ENCODE measurements at places on chromosomes 4 and X.

- no peak for DNase-seq
Observed at GRCh38 chr4:5824635-5825034, 68.3 kb downstream of the CRMP1 start.

DNA sequence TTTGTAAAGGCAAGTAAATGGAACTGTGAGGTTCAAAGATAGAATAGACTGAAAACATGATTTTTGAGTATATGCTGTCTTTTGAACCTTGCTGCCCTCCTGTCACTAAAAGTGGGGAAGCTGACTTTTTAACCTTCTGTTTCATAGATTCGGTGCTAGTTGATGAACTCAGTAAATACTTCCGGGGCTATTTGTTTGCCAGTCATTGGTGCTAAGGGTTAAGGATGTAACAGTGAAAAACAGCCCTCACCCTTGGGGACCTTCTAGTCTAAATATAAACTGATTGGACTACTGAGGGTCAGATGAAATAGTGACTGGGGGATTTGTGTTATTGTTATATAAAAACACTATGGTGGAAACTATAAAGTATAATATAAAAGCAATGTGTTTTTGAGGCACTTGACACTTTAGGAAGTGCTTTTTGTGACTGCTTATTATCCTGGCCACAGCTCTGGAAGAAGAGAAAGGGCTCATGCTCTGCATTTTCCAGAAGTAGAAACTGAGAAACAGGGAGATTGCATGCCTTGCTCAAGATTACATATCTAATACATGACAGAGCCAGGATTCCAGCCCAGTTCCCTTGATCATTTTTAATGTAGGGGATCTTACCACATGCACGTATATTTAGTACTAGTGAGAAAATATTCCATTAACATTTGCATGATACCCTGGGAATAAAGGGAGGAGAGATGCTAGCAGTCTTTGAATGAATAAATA, 3.9 kb downstream of the BST1 start:
- no peak for DNase-seq

- no peak for DNase-seq
Observed at GRCh38 chrX:149853925-149854324, 27.1 kb upstream of the MAGEA8 start.

DNA sequence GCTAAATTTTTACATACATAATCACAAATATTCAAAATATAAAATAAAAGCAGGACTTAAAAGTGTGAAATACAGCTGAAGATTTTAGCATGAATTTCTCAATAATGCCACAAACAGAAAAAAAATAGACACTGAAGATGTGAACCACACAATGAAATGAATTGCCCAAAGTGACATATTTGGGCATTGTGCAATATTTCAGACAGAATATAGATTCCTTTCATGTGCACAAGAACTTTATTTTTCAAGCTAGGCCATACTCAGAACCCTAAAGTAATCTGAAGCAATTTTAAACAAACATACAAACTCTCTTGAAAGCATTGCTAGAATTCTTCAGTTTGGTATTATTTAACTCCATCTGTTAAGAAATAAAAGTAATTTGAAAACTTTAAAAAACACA, 764.1 kb downstream of the STIM2 start:
- DNase-seq, result no peak

- no peak for DNase-seq
Observed at GRCh38 chr4:42313872-42314271, 83.4 kb upstream of the SHISA3 start.

GRCh38 chr4:25786497-25787065, 76.2 kb downstream of the SEL1L3 start:
- DNase-seq, result no peak

- DNase-seq, result no peak
Observed at GRCh38 chr4:17817027-17817426, 6.2 kb downstream of the NCAPG start.

DNA sequence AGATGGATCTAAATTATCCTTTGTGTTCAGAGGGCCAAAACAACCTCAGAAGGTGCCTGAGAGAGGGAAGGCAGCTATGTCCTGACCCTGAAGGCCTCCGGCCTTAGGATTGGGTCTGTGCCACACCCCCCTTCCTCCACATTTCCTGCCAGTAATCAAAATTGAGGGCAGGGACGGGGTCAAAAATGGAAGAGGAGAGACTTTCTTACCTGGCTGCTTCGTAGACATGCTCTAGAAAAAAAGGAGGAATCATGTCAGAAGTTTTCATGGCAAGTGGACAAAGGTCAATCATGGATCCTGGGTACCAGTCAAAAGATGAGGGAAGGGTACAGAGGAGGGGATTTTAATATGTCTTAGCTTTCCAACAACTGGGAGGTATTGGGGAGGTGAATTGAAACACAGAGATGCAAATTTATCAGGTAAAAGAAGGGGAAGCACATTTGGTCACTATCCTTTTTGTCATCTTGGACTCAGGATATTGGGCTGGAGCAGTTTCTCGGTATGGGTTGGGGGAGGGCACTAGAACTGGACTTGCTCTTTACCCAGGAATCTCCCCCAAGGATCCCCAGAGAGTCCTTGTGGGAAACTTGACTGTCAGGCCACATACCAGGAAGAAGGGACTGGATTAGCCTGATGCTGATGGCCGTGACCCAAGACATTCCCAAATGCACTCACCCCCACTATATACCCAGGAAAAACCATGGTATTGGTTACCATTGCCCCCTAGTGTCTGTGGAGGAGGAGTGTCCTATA, 17.1 kb downstream of the VSIG4 start:
- DNase-seq, result no peak

DNA sequence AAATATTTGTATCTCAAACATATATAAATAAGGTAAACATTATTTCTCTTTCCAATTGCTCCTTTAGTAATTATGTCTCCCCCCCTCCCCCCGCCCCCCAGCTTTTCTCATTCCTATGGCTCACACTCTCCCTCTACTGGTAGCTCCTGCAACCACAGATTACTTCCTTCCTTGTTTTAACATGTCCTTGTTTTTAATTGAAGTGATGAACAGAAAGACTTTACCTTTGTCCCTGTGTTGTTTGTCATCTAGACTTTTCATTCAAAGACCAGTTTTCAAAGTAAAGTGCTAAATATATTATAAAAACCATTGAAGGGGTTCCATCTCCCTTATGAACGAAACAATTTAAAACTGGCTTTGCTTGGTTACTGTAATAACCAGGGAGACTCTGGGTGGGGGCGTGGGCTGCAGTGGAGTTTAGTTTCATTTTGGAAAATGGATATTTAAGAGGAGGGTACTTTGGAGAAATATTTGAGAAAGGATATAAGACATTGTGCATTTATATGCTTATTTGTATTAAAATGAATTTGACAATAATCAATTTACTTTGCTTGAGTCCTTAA, 352.9 kb downstream of the RAPGEF2 start:
- DNase-seq, result no peak

DNA sequence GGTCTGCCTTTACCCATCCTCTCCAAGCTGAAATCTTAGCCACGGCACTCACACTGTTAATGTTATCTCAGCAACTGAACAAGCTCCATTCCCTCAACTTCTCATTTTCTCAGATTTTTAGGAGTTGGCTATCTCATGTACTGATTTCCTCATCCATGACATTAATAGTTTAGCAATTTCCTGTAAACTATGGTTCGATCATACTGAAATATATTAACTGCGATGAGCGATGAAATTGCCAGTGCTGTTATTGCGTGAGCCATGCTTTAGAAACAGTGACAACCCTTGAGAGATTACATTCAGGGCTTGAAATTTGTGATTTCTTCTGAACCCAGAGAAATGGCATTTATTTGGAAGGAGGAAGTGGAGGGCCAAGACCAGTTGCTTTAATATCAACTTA, 223.7 kb downstream of the GPAT3 start:
- DNase-seq, result no peak

GRCh38 chr4:38740303-38740702, 42.5 kb downstream of the TLR10 start:
- DNase-seq, result no peak

- DNase-seq, result no peak
Observed at GRCh38 chr4:140351093-140352075, 22.1 kb upstream of the SCOC start.

GRCh38 chr4:15253349-15253748, 174.5 kb upstream of the C1QTNF7 start:
- no peak for DNase-seq

All from stimulated activated CD4-positive, alpha-beta T cell treated with anti-CD3 and anti-CD28 coated beads, Interleukin-4, amount 100 ng/mL, for 4 hours (primary cell).